ENCODE measurements at places on chromosomes 12 and 14.

- peak; percentile 27 for DNase-seq
Observed at GRCh38 chr12:22100958-22101748, 55.1 kb downstream of the CMAS start.

DNA sequence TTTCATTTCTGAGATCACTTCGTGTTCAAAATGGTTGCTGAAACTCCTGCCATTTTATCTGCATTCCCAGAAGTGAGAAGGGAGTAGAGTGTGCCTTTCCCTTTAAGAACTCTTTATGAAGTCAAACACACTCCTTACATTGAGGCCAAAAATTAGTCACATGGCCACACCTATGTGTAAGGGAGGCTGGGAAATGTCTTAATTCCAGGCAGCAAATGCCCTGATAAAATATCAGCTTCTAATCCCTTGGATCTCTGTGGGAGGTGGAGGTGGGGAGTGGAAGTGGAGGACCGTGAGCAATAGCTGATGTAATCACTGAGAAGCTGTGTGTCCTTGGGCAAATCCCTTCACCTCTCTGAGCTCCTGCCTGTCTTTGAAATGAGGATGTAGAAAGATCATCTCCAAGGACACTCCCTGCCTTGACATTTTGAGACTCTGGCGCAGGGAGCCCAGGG, 22.7 kb upstream of the ANKRD9 start:
- DNase-seq, result no peak

DNA sequence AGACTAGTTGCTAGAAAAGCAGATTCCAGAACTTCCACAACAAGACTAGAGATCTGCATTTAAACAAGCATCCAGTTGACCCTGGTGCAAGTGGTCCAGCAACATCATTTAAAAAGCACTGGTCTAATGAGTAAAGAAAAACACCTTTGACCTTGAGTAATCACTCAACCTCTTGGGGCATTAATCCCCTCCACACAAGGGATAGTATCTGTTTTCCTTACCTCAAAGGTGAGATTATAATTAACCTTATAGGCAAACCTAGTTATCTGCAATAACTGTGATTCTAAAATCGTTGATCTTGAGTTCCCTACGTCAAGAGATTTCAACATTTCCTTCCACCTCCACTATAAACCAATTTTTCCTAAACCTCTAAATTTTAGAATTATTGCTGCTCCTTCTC, 1.1 kb downstream of the KDM5A start:
- no peak for DNase-seq

- DNase-seq, result no peak
Observed at GRCh38 chr14:103360548-103360947, 24.7 kb upstream of the MARK3 start.

DNA sequence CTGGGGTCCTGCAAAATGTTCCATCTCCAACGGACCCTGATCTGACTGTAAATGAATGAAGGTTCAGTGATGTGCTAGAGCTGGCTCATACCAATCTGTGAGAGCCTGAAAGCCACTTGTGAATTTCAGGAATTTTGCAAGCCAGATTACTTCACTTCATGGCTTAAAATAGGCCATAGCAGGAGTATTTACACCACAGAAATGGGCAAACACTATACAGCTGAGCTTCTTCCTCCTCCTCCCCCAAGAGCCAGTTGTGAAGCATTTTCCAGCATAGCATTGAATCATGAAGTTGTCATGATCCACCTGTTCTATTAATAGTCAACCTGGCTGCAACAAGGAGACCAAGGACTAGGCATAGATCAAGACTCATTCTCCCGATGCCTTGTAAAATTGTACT, 141.3 kb upstream of the RASSF8 start:
- no peak for DNase-seq

DNA sequence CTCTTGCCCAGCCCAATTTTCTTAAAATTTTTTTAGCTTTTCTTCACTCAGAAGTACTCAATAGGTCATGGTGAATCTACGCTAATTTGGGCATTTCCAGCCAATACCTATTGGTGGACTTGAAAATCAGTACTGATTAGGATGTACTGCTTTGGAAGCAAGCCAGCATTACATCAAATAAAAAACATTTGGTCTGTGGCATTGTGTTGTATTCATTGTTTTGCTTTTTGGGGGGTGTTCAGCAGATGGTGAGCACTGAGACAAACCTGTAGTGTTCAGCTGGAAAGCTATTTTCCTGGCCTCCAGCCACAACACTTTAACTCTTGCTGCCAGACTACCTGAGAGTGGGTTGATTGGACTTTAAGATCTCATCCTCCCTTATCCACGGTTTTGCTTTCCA, 4.0 kb downstream of the MAPKAPK5 start:
- DNase-seq, result no peak

GRCh38 chr12:21678959-21679358, 21.3 kb upstream of the LDHB start:
- no peak for DNase-seq

DNA sequence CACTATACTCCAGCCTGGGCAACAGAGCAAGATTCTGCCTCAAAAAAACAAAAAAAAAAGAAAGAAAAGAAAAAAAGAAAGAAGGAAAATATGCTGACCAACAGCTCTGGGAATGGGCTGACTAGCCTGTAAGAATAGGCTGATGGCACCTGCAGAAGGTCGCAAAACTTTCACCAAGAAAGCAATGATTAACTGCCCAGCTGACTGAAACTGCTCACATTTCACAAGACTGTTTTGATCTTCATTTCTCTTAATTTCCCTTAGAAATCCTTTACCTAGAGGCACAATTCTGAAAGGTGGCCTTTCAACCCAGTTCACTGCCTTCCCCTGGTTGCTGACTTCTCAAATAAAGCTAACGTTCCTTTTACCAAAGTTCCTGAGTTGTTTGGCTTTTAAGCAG, 12.4 kb downstream of the BEST3 start:
- DNase-seq, result no peak

GRCh38 chr14:67505254-67505653, 16.7 kb upstream of the TMEM229B start:
- DNase-seq, result no peak

GRCh38 chr14:35286707-35287106, 5.5 kb upstream of the PSMA6 start:
- no peak for DNase-seq

DNA sequence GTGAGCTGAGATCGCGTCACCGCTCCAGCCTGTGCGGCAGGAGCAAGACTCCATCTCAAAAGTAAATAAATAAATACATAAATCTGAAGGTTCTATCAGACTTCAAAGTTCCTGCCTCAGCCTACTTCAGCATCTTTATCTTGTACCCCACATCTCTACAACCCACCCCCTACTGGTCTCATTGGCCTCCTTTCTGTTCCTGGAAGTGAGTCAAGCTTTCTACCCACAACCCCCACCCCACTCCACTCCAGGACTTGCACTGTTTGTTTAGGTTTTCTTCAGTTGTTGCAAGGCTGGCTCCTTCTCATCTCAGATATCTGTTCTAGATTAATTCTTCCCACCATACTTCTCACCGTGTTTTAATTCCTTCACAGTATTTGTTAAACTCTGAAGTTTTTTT, 714 bp upstream of the PSMC6 start:
- DNase-seq, result no peak

- DNase-seq, result no peak
Observed at GRCh38 chr12:57027805-57028153, 11.4 kb upstream of the TAC3 start.

- DNase-seq, result no peak
Observed at GRCh38 chr12:90404071-90404470, 550.9 kb downstream of the CCER1 start.

GRCh38 chr12:69042557-69042956, 109.6 kb upstream of the CPM start:
- no peak for DNase-seq

DNA sequence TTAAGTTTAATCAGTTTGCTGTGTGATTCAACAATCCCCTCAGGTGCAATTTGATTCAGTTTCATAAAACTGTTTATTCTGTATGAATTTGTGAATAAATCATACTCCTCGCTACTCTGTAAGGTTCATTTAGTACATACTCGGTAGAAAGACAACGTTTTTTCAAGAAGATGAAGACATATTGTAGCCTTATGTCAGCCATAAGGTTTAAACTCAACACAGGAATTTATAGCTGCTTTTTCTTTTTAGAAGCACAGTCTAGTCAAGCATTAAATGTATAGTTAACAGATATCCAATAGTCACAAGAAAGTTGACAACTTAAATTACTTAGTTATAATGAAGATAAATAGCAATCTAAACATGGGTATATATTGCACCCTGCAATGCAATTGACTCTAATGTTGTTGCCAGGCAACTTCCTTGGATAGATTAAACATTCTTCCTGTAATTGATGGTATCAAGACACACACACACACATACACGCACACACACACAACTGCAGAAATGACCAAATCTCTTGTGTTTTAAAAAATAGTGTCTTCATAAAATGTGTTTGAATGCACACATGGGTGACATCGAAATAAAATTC, 151.5 kb upstream of the MGAT4C start:
- DNase-seq, result no peak

DNA sequence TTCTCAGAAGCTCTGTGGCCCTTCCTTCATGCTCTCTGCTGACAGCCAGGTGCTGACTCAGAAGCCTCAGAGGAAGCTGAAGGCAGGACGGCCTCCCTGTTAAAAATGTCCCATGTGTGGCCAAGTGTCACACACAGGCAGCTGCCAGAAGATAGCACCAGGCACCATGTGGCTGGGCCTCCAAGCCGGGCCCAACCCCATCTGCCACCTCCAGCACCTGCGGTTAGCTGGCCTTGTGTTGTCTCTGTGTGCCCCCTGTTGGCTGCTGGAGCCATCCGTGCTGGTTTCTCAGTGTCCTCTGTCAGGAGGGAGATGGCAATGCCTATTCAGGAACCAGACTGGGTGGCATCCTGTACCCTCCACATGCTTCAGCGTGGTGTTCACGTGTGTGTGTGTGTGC, 63.2 kb downstream of the TSPAN11 start:
- DNase-seq, result no peak

GRCh38 chr12:49946086-49946485, 4.5 kb upstream of the AQP2 start:
- no peak for DNase-seq

DNA sequence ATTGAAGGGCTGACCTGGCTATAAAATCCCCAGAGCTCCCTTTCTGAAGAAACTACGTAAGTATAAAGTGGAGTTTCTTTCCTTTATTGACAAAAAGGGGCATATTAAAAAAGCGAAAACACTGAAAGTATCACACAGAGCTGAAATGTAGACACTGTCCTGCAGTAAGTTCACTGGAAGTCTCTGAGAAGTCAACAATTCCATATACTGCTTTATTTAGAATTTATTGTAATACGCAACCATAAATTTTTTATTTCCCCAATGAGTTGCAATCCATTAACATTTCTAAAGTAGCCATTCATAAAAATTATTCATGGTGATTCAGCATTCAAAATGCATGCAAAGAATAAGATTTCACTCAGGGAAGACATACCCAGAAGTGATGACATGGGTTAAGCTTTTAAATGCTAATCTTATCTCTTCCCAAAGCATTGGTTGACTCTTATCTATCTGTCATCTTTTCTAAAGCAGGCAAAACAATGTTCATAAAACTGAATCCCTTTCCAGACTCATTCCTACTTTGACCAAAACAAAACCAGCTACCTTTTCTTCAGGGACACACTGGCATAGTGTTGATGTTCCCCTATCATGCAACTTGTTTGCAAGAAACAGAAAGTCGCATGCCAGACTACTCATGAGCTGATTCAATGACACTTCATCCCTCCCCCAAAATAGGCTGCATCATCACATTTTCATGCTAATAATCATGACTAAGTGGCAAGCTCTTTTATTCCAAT, 17.3 kb downstream of the KITLG start:
- DNase-seq, result no peak

DNA sequence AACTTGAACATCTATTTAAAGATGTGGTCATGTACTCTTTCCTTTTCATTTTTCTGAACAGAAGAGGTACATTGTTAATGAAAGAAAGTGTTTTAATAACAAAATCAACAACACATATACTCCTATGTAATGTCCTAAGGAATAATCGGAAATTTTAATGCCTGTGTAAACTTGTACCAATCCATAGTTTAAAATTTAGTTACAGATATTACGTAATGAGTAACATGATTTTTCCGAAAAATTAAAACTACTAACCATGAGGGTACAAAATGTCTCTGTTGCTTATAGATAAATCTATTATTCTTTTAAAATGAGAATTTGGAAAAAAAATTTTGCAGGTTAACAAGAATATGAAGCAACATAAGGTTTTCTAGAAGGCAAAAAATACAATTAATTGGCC, 220.1 kb downstream of the BCAT1 start:
- no peak for DNase-seq

DNA sequence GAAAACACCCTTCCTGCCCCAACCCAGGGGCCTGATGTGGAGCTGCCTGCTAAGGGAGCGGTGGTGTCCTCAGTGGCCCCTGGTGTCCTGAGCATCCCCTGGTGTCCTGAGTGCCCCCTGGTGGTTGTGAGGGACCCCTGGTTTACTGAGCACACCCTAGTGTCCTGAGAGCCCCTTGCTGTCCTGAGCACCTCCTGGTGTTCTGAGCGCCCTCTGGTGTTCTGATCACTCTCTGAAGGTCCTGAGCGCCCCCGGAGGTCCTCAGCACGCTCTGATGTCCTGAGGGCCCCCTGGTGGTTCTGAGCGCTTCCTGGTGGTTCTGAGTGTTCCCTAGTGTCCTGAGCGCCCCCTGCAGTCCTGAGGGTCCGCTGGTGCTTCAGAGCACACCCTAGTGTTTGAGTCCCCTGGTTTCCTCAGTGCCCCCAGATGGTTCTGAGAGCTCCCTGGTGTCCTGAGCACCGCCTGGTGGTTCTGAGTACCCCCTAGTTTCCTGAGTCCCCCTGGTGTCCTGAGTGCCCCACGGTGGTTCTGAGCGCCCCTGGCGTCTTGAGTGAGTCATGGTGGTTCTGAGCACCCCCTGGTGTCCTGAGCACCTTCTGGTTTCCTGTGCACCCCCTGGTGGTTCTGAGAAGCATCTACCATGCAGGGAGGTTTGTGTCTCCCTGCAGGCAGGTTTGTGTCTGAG, 1004.2 kb downstream of the TMEM121 start:
- DNase-seq, result no peak

DNA sequence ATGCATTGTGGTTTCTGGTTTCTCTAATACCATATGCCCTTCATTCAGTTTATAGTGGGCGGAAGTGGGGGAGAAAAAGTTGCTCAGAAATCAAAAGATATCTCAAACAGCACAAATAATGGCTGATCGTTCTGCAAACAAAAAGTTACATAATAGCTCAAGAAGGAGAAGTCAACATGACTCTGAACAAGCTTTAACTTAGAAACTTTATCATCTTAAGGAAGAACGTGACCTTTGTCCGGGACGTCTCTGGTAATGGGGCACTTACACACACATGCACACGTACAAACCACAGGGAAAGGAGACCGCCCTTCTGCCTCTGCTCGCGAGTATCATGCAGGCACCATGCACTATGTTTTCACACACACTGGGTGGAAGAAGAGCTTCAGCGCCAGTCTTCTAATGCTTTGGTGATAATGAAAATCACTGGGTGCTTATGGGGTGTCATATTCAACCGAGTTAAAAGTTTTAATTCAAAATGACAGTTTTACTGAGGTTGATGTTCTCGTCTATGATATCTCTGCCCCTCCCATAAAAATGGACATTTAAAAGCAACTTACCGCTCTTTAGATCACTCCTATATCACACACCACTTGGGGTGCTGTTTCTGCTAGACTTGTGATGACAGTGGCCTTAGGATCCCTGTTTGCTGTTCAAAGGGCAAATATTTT, 4.7 kb downstream of the FOS start:
- no peak for DNase-seq
